ENCODE measurements at places on chromosomes 5 and 9. TPM values are rescaled to one million over a fixed set of nuclear protein-coding genes. Genes with fewer than 3 reads are reported as not detected.

GRCh38 chr5:91486638-91487037, 103.5 kb upstream of the ARRDC3 start:
- no peak for DNase-seq

PCDHB9 gene
- 1.7 TPM for total RNA-seq

DNA sequence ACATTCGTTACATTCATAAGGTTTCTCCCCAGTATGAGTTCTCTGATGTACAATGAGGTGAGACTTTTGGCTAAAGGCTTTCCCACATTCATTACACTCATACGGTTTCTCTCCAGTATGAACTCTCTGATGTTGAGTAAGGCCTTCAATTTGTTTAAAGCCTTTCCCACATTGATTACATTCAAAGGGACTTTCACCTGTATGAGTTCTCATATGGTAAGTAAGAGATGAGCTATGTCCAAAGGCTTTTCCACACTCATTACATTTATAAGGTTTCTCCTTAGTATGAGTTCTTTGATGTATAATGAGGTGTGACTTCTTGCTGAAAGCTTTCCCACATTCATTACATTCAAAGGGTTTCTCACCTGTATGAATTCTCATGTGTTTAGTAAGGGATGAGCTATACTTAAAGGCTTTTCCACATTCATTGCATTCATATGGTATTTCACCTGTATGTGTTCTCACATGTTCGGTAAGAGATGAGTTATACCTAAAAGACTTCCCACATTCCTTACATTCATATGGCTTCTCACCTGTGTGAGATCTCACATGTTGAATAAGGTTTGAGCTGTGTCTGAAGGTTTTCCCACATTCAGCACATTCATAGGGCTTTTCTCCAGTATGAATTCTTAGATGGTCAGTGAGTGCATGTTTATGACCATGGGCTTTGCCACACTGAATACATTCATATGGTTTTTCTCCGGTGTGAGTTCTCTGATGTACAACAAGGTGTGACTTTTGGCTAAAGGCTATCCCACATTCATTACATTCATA, 13.5 kb downstream of the ZFP37 start:
- no peak for DNase-seq

- DNase-seq = no peak
Observed at GRCh38 chr5:40021007-40021406, 596.2 kb upstream of the DAB2 start.

- no peak for DNase-seq
Observed at GRCh38 chr5:200985-201384, 9.7 kb downstream of the LRRC14B start.

PHF24 gene
- 0.67 TPM for total RNA-seq
